ENCODE measurements at places on chromosomes 4 and X. TPM values are rescaled to one million over a fixed set of nuclear protein-coding genes. Genes with fewer than 3 reads are reported as not detected.

The BMPR1B gene
- total RNA-seq, result 9.5 TPM

The TCEANC gene
- 5.4 TPM for total RNA-seq

The CSAG1 gene
- 82.0 TPM for total RNA-seq

The RS1 gene
- total RNA-seq, result 0.08 TPM

The C4orf36 gene
- total RNA-seq, result 1.2 TPM

The CT47B1 gene
- not detected for total RNA-seq
